ENCODE measurements at places on chromosomes 5 and 9.

DNA sequence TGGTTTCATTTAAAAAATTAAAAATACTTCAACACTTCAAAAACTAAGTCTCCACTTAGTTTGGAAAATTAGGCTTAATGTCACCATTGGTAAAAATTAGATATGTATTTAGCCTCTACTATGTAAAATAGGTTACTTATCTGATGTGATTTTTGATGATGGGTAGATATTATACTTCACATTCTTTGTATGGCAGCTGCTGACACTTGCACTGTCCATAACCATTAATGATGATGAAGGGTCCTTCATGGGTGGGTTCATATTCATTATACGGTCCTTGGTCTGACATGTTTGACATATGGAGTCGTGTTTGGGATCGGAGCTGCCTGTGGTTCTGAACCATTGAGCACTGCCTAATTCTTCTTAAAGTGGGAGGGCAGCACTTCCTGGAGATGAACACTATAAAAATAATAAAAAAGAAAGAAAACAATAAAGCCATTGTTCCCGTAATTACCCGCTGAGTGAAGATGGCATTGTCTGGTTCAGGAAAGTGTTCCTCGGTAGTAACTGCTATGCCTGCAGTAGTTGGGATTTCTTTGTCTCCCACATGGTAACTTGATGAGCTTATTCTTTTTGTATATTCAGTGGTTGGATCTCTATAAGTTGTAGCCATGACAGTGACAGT is 2.2 kb downstream of the LRRTM2 start:
- no peak for DNase-seq

GRCh38 chr5:172074896-172075295 is 68.5 kb upstream of the FBXW11 start:
- no peak for DNase-seq

- no peak for DNase-seq
These were observed 7.6 kb downstream of the S1PR3 start for GRCh38 chr9:88998911-88999310.

GRCh38 chr5:67465537-67466207 is 269.1 kb upstream of the CD180 start:
- no peak for DNase-seq
